ENCODE measurements at places on chromosomes 1 and 21. TPM values are rescaled to one million over a fixed set of nuclear protein-coding genes. Genes with fewer than 3 reads are reported as not detected.

DNA sequence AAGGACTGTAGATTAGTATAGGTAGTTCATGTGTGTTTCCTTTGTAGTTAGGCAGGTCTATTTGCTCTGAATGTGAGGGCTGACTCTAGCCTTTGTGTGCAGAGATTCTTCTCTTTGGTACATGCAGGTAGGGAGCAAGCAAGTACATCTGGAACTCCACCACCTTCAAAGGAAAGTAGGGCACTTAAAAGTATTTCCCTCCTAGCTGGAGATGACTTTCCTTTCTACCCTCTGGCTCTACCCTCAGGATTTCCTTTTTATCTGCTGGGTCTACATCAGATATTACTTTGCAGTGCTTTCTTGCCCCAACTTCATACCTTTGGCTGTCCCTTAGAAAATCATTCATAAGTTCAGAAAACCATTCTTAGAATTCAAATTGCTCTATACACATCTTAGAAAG lies 91.7 kb upstream of the HIVEP3 start:
- DNase-seq, result no peak

GRCh38 chr1:9197186-9198099 lies 37.1 kb upstream of the H6PD start:
- no peak for DNase-seq

DNA sequence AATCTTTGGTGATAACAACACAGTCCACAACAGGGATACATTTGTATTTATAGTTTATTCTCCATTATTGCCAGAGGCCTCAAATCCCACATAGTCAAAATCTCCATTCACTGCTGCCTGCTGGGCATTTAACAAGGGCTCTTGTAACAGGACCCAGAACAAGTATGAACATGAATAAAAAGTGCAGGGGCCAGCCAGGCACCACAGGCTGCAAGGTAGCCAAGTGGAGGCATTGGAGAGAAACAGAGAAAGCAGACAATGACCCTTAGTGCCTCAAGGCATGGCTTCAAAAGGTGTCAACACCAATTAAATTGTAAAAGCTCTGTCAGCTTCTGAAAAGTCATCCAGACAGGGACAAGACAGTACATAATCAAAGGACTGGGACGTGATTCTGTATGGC lies 116.8 kb downstream of the ATP6V1G3 start:
- no peak for DNase-seq

GRCh38 chr21:42218836-42219605 lies at the start of gene ABCG1:
TSS of gene ABCG1 (plus strand) at chr21:42219140. CDS start at chr21:42219263, 123 bp downstream.
- DNase-seq, result no peak

- DNase-seq, result no peak
Measured at GRCh38 chr1:1975535-1975934, 28.1 kb downstream of the CFAP74 start.

DNA sequence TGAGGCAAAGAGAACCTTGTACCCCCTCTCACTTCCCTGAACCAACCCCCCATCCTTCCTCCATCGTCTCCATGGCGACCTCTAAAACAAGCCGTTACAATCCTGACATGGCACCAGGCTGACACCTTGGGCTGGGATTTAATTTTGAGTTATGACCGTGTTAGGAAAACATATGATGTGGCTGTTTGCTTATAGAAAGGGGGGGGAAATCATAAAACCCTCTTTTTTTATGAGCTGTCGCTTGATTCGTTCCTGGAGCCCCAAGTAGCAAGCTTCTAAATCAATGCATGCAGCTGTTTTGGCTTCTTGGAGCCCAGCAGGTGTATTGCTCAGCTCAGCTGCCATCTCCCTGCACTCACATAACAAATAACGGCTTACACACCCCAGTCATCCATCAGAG lies 301.2 kb upstream of the SPAG17 start:
- DNase-seq, result no peak

DNA sequence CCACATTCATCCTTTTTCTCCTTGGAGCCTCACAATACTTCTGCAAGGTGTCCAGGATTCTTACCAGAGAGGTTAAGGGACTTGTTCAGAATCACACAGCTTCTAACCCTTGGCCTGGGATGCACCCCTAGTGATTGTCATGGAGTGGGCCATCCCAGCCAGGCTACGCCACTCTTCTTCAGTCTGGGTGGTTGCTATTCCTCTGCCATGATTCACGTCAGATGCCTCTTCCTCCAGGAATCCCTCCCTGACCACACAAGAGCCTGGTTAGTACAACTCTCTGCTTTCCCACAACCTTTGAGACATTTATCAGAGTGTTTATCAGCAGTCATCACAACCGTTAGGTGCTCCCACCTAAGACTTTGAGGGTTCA lies 121.8 kb downstream of the EPHB2 start:
- DNase-seq, result no peak

- DNase-seq, result peak; percentile 56
Measured at GRCh38 chr1:227318853-227319607, 738 bp upstream of the CDC42BPA start.

DNA sequence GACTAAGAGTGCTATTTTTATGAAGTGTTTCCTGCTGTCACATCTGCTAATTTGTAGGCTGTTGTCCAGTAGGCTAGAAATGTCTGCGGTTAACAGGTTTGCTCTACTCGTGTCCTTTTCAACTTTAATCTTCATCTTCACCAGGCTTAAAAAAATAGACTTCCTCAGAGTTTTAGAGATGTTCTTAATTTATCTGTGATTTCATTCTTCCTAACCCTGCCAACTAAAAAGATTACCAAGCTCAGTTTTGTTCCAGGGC lies 66.8 kb downstream of the SASS6 start:
- no peak for DNase-seq

GRCh38 chr1:151720554-151720953 lies 768 bp upstream of the RIIAD1 start:
- DNase-seq, result no peak

DNA sequence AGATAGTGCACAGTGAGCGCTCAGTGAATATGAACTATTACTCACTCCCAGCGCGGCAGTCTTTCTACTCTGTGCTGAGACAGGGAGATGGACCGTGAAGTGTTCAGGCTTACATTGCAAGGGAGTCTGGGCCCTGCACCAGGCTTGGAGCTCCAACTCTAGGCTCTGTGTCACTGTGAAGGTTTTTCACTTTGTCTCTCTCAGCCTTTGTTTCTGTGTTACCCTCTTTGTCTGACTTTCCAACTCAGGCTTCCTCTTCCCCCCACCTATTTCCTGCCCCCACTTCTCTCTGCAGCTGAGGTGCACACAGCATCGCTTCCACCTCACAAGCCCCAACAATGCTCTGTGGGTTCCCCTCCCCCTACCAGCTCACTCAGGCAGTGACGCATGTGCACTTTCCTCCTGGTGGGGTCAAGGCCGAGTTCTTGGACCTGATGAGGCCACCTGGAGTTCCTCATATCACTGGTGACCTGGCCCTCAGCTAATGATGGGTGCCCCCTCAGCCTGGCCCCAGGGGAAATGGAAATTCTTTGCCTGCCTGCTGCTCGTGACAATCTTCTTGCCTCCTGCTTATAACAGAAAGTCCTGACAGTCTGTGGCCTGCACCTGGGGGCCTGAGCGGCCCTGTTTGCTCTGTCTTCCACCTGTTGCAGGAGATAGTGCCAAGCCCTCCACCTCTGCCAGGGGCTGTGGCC lies 1.1 kb upstream of the LCK start:
- no peak for DNase-seq

DNA sequence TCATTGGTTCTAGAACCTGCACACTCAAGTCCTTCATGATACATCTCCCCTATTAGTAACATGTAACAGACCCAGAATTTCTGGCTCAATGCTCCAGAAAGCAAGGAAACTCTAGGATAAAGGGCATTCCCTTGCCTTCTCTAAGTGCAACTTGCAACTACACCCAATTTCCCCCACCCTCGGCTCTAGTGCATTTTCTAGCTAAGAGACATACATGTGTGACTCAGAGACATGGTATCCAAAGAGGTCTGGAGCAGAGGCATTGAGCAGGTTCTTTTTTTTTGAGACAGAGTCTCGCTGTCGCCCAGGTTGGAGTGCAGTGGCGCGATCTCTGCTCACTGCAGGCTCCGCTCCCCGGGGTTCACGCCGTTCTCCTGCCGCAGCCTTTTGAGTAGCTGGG lies 132.9 kb downstream of the ZC3H11B start:
- DNase-seq, result no peak

DNA sequence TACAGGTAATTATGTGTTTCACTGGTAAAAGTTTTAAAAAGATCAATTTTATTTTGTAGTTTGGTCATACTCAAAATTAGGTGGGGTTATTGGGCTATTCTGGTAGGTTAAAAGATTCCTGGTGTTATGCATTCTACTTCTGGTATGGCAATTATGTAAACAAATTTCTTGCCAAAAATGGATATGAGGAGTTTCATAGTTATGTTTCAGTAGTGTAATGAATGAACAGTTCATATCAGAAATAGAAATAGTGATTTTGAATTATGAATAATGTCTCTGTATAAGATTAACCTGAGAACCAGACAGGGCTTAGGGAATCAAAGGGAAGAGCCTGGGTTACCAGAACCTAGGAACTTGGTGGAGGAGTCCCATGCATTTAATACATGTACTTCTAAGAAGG lies 15.9 kb downstream of the ATF6 start:
- no peak for DNase-seq

DNA sequence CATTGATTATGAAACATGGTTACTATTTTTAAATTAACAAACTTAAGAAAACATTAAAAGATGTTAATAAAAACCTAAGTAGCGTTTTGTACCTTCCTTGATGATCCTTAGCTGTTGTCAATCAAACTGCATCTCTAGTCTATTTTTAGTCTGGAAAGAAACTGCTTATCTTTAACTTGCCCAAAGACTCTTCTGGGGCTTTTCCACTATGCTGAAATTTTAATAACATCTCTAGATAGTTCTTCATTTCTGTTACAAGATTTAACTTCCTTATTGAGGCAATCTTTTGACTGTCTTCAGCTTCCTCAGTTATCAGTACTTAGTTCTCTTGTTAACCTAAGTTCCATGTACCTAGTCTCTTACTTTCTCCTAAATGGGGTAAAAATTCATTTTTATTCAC lies 135.9 kb upstream of the HMCN1 start:
- DNase-seq, result no peak

- no peak for DNase-seq
Measured at GRCh38 chr1:11280719-11281376, 7.8 kb downstream of the UBIAD1 start.

DNA sequence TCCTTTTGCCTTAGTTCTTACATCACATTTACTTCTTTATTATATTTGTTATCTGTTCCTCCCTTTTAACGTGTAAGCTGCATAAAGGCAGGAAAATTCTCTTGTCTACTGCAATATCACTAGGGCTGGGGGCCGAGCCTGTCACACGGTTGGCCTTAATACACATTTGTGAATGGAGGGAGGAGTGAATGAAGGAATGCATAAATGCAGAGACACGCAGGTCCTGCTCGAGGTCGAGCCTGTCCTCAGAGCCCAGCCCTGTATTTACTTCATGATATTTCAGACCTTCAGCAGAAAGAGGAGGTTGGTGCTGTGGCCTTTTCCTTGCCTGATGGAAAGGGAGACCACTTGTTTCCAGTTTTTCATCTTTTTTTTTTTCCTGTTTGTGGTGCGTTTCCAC lies 671.3 kb downstream of the PTPRU start:
- no peak for DNase-seq

GRCh38 chr1:171716616-171717015 lies 25.2 kb downstream of the VAMP4 start:
- DNase-seq, result no peak

GRCh38 chr1:64471218-64472039 lies 1.5 kb downstream of the CACHD1 start:
- no peak for DNase-seq

GRCh38 chr1:115717541-115717940 lies 51.0 kb downstream of the CASQ2 start:
- peak; percentile 29 for DNase-seq

DNA sequence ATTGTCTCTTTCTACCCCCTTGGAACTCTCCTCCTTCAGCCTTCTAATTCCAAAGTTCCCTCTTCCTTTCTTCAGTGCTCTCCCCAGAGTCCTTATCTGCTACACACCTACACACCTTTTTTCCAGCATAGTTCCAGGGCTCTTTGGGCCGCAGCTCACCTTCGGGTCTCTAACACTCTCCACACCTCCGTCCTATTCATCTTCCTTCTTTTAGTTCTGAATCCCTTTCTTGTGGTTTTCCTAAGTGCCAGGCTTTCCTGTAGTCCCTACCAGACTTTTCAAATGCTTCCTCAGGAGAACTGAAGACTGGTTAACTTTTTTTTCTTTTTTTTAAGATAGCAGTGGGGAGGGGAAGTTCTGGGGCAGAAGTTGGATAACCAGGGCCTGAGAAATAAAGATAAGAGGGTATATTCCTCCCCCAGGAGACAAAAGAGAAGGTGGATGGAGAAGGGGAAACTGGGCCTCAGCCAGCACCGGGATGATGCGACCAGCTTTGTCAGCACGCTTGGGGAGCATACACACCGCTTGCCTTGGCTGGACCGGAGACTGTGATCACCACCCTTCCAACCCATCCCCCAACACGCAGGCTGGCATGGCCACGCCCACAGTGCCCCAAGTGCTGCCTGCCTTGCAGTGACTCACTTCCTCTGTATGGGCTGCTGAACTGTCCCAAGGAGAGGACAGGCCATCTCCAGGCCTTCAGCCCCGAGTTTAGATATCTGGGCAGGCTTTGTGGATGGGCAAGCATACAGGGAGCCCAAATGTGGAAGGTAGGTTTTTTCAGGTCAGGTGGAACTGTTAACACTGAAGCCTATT lies 2.5 kb upstream of the CERS2 start:
- peak; percentile 84 for DNase-seq

DNA sequence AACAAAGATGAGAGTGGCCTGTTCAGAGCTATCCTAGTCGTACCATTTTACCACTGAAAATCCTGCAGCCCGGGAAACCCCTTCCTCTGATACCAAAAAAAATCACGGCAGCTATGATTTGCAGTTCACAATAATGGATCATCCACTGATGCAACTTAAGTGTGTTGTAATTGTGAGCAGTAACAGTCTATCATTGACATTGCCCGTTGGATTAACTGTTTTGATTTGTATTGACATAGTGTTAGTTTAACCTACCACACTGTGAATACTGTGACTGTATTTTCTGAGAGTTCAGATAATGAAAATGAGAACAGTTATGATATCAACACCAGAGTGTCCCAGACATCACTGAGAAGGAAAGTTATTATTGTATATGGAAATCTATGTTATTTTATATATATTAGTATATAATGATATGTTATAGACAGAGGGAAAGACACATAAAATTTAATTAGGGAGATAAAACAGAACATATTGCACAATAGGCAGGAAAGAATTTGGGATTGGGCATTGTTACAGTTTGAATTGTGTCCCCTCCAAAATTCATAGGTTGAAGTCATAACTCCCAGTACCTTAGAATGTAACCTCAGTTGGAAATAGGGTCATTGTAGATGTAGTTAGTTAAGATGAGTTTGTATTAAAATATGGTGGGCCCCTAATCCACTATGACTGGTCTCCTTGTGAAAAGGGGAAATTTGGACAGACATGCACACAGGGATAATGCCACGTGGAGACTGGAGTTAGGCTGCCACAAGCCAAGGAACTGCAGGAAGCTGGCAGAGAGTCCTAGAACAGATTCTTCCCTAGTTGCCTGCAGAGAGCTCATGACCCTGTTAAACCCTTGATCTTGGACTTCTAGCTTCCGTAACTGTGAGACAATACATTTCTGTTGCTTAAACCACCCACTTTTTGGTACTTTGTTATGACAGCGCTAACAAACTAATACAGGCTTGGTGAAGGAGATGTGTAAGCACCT lies 54.4 kb downstream of the TLCD4 start:
- no peak for DNase-seq

SYT11 gene
- total RNA-seq, result 0.18 TPM

KCNN3 gene
- total RNA-seq, result 0.04 TPM

S100A12 gene
- not detected for total RNA-seq

PLEKHA6 gene
- 0.29 TPM for total RNA-seq

REN gene
- 1.7 TPM for total RNA-seq

BARHL2 gene
- 0.11 TPM for total RNA-seq

PCP4L1 gene
- total RNA-seq, result not detected

RNU1-4 gene
- total RNA-seq, result 2,538 TPM

PKN2 gene
- total RNA-seq, result 23.5 TPM

LENEP gene
- total RNA-seq, result not detected

CCDC181 gene
- total RNA-seq, result not detected

CSF3R gene
- 0.71 TPM for total RNA-seq

All from K562 (cell line).